ENCODE measurements at places on chromosomes 7 and 10. TPM values are rescaled to one million over a fixed set of nuclear protein-coding genes. Genes with fewer than 3 reads are reported as not detected.

Gene NRAP
- total RNA-seq, result not detected

Gene CAMK2B
- 0.20 TPM for total RNA-seq

Gene SLC16A9
- 1.1 TPM for total RNA-seq

Gene PDK4
- 1.9 TPM for total RNA-seq

Gene CPN1
- total RNA-seq, result not detected

Gene IKZF1
- total RNA-seq, result 2.4 TPM

Gene TMEM213
- not detected for total RNA-seq

Gene PCDH15
- not detected for total RNA-seq

Gene MRPS16
- total RNA-seq, result 106 TPM

Gene DKK1
- total RNA-seq, result 2.7 TPM

Gene AUTS2
- 3.2 TPM for total RNA-seq

Gene EIF5AL1
- total RNA-seq, result 0.52 TPM

Gene KCNMA1
- total RNA-seq, result 12.9 TPM

Gene DPYSL4
- total RNA-seq, result 0.94 TPM

Gene NUTM2E
- total RNA-seq, result not detected

Gene CAV1
- total RNA-seq, result 552 TPM

Measured in renal cortical epithelial cell (primary cell).